Fibroblast of lung (primary cell): ENCODE measurements at places on chromosomes 13 and 19.

DNA sequence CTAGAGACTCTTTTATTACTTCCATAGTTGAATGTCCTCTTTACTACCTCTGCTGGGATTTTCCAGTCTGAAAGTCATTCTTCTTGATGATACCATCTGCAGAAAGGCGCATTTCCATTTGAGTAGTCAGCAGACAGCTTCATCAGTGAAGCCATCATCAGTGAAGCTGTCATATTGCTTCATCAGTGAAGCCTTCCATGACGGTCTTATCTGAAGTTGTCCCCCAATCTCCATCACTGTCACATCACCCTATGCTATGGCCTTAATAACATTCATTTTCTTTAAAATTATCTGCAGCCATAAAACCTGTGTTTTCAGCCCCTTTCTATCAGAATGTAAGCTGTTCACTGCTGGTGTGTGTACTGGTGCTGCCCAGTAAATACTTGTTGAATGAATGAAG is 151.6 kb downstream of the B3GLCT start:
- no peak for DNase-seq

- peak; percentile 41 for DNase-seq
Observed at GRCh38 chr19:2636897-2637683, 65.4 kb downstream of the GNG7 start.

GRCh38 chr13:42800109-42800643 is 18.8 kb downstream of the FAM216B start:
- no peak for DNase-seq

- no peak for DNase-seq
Observed at GRCh38 chr19:55690109-55690768, 15.2 kb downstream of the EPN1 start.

- no peak for DNase-seq
Observed at GRCh38 chr13:95763601-95764000, 86.7 kb downstream of the DNAJC3 start.

DNA sequence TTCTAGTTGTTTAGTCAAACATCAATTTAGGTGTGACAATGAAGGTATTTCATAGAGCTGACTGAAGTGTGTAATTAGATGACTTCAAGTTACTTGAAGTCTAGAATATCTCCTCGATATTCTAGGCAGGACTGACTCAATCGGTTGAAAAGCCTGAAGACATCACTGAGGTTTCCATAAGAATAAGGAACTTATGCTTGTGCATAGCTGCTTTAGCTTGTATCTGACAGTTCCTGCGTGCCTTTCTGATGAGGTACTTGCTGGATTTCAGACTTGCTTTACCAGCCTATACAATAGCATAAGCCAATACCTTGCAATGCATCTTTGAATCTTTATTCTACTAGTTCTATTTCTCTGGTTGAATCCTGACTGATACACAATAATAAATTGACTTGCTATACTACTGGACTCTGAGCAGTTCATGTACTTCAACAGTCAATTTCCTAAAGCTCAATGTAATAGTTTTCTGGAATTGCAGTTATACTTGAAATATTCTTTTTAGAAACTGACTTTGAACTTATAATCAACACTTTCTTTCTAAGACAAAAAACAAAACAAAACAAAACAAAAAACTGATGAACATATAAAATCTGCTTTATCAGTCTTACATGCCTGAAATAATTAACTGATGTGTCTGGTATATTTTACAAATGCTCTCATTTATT is 1534.8 kb downstream of the SLITRK5 start:
- no peak for DNase-seq

- DNase-seq: no peak
Observed at GRCh38 chr19:14544977-14545715, 15.8 kb downstream of the TECR start.

GRCh38 chr13:25378528-25378927 is 6.8 kb downstream of the ATP8A2 start:
- no peak for DNase-seq

DNA sequence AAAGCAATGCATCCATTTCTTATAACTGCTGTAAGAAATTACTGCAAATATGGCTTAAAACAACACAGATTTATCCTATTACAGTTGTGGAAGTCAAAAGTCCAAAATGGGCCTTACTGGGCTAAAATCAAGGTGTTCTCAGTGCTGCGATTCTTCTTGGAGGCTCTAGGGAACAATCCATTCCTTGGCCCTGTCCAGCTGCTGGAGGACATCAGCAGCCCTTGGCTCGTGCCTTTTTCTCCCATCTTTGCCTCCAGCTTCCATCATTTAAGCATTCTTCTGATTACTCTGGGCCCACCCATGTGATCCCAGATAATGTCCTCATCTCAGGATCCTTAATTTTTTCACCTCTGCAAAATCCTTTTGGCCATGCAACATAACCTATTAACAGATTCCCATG is 607.1 kb downstream of the DCT start:
- no peak for DNase-seq

- no peak for DNase-seq
Observed at GRCh38 chr13:40495621-40496001, 170.8 kb downstream of the FOXO1 start.

DNA sequence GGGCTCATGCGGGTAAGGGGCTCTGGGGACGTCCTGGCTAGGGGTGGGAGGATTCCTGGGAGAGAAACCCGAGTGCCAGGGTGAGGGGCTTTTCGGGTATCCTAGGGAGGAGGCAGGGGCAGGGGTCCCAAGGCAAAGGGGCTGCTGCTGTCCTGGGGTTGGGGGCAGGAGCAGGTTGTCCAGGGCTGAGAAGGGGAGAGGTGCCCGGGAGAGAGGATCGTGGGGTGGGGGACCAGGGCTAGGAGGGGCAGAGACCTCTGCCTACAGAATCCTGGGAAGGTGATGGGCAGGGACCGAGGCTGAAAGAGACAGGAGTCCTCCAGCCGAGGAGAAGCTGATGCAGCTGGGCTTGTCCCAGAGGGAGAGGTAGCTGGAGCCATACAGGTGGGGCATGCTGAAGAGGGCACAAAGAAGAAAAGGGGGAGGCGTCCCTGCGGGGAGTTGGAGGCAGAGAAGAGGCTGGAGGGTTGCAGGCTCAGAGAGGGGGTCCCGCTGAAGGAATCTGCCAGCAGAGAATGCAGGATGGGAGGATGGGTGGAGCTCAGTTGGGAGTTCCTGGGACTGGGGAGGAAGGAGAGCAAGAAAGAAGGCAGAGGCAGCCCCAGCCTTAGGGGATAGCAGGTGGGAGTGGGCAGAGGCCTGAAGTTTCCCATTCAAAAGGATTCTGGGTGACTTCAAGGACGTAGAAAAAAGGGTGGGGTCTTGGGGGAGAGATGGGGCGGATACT is 574 bp downstream of the CYP2S1 start:
- DNase-seq: no peak

- DNase-seq: no peak
Observed at GRCh38 chr19:38278751-38279150, 14.4 kb downstream of the SPINT2 start.

DNA sequence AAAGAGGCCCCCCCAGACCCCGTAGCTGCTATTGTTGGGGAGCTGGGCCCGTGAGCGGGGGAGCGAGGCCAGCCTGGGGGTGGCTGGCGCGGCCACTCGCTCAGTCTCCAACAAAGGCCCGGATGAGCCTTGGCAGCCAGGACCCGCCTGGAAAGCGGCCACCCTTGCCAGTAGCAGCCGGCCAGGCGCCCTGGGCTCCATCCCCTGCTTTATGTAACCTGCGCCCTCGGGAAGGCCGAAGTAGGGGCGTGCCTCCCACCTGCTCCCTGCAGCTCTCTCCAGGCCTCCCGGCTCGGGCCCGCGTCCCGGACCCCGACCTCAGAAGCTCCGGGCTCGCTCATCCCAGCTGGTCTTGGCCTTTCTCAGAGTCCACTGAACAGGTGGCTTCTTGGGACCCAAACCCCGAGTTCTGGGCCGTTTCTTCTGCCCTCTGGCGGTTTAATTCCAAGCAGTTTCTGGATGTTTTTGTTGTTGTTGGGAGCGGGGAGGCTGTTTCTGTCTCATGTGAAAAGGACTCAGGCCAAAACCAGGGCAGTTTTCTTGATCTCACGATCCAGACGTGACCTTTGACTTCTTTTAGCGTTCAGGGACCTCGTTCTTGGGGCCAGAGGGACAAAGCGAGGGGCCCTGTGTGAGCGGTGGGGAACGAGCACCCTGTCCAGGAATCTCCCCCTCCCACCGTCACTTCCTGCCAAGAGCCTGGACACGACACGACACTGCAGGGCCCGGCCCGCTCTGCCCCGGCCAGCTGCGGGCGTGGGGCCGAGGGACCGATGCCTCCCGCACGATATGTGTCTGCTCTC is 1.2 kb downstream of the CDC34 start:
- peak; percentile 76 for DNase-seq

DNA sequence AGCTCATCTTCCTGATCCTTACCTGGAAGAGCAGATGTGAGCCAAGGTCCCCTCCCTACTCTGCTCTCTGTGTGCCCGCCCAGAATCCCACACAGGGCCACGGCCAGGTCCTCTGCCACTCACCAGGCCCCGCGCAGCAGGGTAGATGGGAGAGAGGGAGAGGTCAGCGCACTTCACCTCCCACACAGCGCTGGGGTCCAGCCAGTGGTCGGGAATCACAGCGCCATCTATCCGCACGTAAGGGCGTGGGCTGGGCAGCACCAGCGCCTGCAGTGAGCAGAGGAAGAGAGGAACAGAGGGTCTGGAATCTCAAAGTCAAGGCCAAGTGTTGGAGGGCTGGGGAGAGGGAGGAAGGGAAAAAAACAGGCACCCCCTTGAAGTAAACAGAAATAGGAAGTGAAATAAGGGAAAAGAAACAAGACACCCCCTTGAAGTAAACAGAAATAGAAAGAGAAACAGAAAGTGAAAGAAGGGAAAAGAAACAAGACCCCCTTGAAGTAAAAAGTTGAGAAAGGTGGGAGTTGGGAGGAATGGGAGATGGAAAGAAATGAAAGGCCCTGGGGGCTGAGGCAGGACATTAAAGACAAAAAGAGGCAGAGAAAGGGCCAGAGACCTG is 7.0 kb upstream of the PLA2G4C start:
- DNase-seq: no peak
